ENCODE measurements at places on chromosomes 5 and 9. TPM values are rescaled to one million over a fixed set of nuclear protein-coding genes. Genes with fewer than 3 reads are reported as not detected.

Gene WDR38
- not detected for total RNA-seq

Gene HRH2
- 5.0 TPM for total RNA-seq

Gene TGFBI
- 79.1 TPM for total RNA-seq

DNA sequence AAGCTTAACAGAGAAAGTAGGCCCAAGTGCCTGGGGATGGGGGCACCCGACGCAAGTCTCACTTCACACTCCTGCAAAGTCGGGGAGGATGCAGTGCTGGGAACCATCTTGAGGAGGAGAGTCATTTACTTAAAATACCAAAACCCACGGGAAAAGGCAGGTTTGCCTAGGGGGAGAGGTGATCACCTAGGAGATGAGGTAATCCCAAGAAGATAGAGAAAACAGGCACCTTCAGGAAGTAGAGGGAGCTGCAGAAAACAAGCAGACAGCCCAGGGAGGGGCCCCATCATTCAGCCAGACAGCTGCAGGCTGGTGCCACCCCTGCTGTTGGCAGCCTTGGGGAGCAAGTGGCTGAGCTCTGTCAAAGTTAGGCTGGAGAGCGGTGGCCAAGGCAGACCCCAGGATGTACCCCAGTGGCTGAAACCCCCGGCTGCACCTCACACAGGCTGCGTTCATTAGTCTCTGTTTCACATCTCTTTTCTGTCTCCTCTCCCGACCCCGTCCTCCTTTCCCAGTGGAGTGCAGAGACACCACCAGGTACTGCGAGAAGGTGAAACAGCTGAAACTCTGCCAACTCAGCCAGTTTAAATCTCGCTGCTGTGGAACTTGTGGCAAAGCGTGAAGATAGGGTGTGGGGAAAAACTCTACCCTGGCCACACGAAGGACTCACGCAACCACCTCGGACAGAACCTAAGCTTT lies 124.9 kb downstream of the SAXO1 start:
- no peak for DNase-seq
- no peak overlapping the region for H3K4me3 ChIP-seq
- H3K27me3 ChIP-seq = no peaks in the 10 kb centered on the region
- H3K36me3 ChIP-seq = no peaks in the 10 kb centered on the region

- H3K27ac ChIP-seq = no peak overlapping the region
- no peak overlapping the region for H3K4me3 ChIP-seq
- no peaks in the 10 kb centered on the region for H3K36me3 ChIP-seq
Measured at GRCh38 chr5:27778121-27778520, 739.7 kb upstream of the CDH9 start.

DNA sequence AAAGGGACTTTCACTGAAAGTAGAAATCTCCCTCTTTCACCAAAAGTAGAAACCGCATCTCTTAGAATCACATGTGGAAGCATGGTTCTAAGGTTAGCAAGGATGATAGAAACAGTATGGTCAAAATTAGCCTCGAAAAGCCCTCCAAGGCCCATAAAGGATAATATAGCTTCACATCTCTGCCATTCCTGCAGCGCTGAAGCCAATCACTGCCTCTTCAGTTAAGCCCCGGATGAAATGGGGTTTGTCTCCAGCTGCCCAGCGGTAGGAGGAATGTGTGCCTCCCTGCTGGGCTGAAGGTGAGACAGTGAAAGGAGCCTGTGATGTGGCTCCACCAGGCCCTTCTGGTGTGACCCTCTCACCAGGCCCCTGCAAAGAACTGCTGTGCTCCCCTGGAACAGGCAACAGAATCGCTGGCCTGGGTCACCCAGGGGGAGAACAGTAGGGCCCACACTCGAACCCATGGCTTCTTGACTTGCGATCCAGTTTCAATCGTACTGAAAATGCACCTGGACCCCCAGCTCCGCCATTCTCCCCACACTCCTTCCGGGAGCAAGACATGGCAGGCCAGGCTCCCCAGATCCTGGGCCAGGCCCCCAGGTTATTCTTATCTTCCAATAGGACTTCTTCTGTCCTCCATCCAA lies 47.2 kb downstream of the CAMK2A start:
- H3K4me1 ChIP-seq = peaks cover 12% of the 10 kb centered on the region
- no peak overlapping the region for H3K4me3 ChIP-seq
- no peaks in the 10 kb centered on the region for H3K36me3 ChIP-seq
- H3K27me3 ChIP-seq = no peaks in the 10 kb centered on the region
- no peak for DNase-seq

GRCh38 chr9:82456642-82457041 lies 468.1 kb downstream of the SPATA31D1 start:
- H3K4me3 ChIP-seq = no peak overlapping the region
- no peak for DNase-seq
- H3K27me3 ChIP-seq = no peaks in the 10 kb centered on the region
- H3K27ac ChIP-seq = no peak overlapping the region

- no peak overlapping the region for H3K27ac ChIP-seq
- H3K27me3 ChIP-seq = no peaks in the 10 kb centered on the region
- H3K4me1 ChIP-seq = no peaks in the 10 kb centered on the region
- H3K36me3 ChIP-seq = no peaks in the 10 kb centered on the region
- no peak overlapping the region for H3K4me3 ChIP-seq
- DNase-seq = no peak
Measured at GRCh38 chr5:3077684-3078083, 326.2 kb upstream of the IRX2 start.

GRCh38 chr9:8391132-8391531 lies 591.6 kb upstream of the DMAC1 start:
- DNase-seq = no peak
- H3K27ac ChIP-seq = no peak overlapping the region
- no peak overlapping the region for H3K4me3 ChIP-seq
- no peaks in the 10 kb centered on the region for H3K4me1 ChIP-seq

- no peaks in the 10 kb centered on the region for H3K27me3 ChIP-seq
- H3K4me1 ChIP-seq = no peaks in the 10 kb centered on the region
- no peak overlapping the region for H3K4me3 ChIP-seq
- no peak for DNase-seq
Measured at GRCh38 chr9:20316372-20316771, 305.9 kb downstream of the MLLT3 start.

DNA sequence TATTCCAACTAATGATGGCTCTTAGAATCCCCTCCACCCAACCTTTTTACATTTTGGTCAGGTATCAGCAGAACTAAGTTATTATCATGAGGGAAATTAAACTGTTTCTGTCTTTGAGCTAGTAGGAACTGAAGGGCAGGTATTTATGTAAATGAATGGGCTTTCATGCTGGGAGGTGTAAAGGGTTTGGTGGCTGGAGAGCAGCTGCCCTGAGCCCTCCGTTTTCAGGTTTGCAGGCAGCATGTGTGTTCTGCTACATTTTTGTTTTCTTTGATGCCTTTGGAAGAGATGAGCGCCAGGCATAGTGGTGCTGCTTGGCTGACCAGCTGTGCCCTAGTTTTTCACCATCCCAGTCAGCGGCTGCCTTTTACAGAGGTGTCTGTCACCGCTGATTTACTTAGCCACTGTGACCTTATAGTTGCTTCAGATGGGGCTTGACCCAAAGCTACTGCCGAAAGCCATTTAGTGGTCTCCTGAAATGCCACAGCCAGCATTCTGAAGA lies 231.9 kb downstream of the MAST4 start:
- peaks cover 12% of the 10 kb centered on the region for H3K4me1 ChIP-seq
- DNase-seq = no peak
- no peaks in the 10 kb centered on the region for H3K36me3 ChIP-seq
- peak overlapping the region; percentile 47 for H3K4me3 ChIP-seq

- no peaks in the 10 kb centered on the region for H3K36me3 ChIP-seq
- no peak overlapping the region for H3K4me3 ChIP-seq
- peak; percentile 40 for DNase-seq
- H3K4me1 ChIP-seq = peaks cover 6% of the 10 kb centered on the region
Measured at GRCh38 chr5:78899922-78900362, 85.2 kb downstream of the ARSB start.

GRCh38 chr5:178229861-178230260 lies 2.7 kb downstream of the PHYKPL start:
- H3K27me3 ChIP-seq = no peaks in the 10 kb centered on the region
- H3K36me3 ChIP-seq = peaks cover 66% of the 10 kb centered on the region
- no peak overlapping the region for H3K4me3 ChIP-seq
- DNase-seq = no peak

DNA sequence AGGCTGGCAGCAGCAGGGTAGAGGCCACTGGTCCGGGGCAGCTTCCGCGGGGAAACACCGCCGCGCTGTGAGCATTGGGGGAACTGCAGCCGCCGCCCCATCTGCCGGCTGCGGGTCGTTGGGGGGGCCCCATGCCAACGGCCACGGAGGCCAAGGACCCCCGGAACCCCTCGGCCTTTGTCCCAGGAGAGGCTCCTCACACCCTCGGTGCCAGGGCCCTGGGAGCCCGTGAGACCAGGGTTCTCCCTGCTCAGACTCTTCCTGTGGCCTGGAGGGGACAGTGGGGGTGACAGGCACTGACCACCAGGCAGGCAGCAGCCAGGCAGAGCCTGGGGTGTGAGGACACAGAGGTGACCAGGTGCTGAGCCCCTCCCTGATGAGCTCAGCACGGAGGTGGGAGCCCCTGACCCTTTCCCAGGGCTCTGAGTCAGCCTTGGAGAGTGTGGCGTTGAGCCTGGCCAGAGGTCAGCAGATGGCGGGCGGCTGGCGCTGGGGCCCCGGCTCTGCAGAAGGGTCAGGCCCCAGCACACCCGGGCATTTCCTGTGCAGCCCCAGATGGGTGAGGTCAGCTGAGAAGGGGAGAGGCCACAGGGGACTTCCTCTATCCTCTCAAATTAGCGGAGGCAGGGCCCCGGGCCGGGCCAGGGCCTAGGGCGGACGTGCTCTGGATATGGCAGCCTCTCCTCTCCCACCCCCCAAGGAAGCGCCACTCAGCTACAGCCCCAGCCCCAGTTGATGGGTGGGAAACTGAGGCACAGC lies 17.9 kb upstream of the EGFL7 start:
- peak overlapping the region; percentile 75 for H3K27ac ChIP-seq
- peaks cover 3% of the 10 kb centered on the region for H3K27me3 ChIP-seq
- H3K36me3 ChIP-seq = no peaks in the 10 kb centered on the region
- peak; percentile 52 for DNase-seq

Measured in stomach (tissue), 19 donors.